Hepatocyte (in vitro differentiated cells): ENCODE measurements at places on chromosomes 2 and 18.

DNA sequence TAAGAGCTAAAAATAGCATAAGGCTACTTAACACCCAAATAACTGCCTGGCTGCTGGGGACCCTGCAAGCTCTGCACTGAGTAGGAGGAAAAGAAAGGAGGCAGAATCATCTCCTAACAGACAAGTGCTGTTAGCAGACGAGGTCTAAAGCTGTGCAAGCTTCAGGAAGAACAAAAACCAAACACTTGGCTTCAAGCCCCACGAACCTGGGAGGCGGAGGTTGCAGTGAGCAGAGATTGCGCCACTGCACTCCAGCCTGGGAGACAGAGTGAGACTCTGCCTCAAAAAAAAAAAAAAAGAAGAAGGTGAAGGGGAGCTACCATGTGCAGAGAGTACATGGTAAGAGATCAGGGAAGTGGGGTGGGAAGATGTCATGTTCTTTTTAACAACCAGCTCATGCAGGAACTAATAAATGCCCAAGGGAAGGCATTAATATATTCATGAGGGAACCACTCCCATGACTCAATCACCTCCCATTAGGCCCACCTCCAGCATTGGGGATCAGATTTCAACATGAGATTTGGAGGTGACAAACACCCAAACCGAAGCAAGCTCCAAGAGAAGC is 28.8 kb upstream of the INO80C start:
- no peak for DNase-seq

DNA sequence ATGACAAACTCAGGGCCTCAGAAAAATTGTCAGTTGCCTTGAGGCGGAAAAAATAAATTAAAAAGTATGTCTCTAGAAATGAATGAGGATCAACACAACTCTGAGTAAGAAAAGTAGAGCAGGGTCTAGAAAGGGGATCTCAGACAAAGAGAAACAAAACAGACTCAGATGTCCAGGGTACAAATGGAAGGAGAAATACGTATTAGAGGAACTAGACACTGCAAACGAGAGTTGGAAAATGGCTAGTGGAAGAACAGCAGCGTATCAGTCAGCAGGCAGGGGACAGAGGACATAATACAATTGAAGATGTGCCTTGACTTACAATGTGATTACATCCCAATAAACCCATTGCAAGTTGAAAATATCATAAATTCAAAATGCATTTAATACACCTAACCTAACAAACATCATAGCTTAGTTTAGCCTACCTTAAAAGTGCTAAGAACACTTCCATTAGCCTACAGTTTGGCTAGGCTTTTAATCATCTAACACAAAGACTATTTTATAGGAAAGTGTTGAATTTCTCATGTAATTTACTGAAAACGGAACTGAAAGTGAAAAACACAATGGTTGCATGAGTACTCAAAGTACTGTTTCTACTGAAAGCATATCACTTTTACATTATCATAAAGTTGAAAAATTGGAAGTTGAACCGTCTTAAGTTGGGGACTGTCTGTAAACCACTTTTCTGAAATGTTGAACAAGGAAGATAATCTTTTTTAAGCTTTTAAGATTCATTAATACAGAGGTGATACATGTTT is 182.8 kb downstream of the NBAS start:
- no peak for DNase-seq

GRCh38 chr2:142874293-142874814 is 3.1 kb upstream of the KYNU start:
- peak; percentile 72 for DNase-seq

- no peak for DNase-seq
These were observed 38.5 kb upstream of the PDCL3 start for GRCh38 chr2:100524331-100524730.

DNA sequence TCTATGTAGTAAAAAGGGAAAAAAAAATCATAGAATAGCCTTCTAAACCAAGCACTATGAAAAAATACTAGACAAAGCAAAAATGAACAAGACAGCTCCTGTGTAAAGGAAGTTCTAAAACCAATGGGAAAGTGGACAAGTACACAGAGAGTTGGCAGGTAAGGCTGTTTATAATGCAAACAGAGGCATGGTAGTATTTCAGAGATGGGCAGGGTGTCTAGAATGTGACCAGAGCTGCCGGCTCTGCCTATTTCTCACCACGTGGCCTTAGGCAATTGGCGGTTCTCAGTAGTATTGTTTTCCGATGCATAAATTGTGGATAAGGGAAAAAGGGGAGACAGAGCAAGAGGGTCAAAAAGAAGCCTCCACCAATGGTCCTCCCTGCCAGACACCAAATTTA is 173.6 kb downstream of the ANKRD30B start:
- no peak for DNase-seq

DNA sequence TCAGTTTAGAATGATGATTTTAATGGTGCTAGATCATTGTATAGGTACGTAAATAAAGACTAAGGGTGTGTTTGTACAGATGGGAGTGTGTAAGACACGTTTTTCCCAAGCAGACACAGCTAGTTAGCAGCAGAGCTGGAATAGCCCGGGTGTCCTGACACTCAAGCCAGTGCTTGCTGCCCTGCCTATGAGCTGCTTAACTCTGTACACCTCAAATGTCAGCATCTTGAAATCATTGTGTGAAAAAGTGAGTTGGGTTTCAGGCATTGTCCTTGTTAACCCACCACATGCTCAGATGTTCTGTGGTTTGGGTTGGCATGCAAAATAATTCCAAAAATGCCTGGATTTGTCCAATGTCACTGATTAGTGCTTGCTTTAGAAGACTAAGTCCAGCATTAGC is 13.0 kb upstream of the TET3 start:
- no peak for DNase-seq

DNA sequence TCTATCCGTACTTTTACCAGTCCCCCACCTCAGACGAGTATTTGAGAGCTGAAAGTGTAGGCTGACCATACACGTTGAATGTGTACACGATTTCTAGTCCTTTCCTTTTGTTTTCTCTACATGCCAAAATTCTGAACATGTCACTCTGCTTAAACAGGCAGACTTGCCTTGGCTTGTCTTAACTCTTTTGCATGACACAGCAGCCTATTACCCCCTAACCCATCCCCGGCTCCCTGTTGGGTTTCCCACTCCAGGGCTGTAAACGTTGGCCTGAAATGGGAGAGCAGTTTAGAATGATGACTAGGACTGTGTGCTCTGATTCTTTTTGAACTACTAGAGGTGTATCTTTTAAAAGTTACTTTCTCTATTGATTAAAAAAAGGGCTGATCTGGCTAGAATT is 19.1 kb downstream of the MTCL1 start:
- no peak for DNase-seq
